ENCODE measurements at places on chromosomes 7 and 10.

DNA sequence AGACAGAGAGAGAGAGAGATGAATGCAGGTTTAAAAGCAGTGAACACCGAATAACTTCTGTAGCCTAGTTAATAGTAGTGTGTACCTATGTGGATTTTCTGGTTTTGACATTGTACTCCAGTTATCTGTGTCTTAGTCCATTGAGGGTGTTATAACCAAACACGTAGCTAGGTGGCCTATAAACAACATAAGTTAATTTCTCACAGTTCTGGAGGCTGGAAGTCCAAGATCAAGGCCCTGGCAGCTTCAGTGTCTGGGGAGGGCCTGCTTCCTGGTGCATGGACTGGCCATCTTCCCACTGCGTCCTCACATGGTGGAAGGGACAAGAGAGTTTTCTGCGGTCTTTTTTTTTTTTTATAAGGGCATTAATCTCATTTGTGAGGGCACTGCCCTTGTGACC lies 23.5 kb downstream of the AOC1 start:
- peak; percentile 29 for DNase-seq

DNA sequence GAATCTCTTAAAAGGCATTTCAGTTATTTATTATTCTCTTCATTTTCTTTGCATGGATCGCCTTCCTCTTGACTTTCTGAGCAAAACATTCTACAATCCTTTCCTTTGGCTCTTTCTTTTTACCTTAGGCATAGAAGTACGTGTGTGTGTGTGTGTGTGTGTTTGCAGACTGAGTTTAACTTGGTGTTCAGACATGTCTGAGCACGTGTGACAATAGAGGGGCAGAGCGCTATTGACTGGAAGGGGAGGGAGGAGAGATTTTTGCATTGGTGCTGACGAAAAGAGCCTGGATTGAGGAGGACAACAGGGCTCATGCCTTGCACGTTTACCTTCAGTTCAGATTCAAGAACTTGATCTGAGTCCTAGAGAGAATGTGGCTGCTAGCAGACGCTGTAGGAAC lies 129.8 kb downstream of the SEC23IP start:
- no peak for DNase-seq

DNA sequence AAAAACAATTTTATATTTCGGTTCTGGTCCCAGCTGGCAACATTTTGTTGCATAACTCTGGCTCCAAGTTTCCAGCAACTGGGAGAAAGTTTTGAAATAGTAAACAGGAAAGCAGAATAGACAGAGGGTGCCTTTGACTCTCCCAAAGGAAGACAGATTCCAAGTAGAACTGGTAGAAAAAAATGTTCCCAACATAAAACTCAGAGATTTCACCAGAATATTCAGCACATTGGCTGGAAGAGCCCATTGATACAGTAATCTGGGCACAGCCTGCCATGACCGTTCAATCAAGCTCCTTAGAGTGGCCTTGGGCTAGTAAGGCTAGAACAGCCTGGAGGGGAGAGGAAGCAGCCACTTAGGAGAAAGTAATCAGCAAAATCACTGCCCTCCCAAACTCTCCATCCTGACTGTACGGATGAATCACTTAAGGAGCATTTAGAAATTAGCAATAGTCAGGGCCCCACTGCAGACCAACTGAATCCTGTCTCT lies 120.4 kb downstream of the CUBN start:
- DNase-seq = no peak

- peak; percentile 72 for DNase-seq
Measured at GRCh38 chr10:124641282-124642087, 102.7 kb downstream of the FAM53B start.

- no peak for DNase-seq
Measured at GRCh38 chr7:106561666-106562411, 99.1 kb downstream of the CCDC71L start.

DNA sequence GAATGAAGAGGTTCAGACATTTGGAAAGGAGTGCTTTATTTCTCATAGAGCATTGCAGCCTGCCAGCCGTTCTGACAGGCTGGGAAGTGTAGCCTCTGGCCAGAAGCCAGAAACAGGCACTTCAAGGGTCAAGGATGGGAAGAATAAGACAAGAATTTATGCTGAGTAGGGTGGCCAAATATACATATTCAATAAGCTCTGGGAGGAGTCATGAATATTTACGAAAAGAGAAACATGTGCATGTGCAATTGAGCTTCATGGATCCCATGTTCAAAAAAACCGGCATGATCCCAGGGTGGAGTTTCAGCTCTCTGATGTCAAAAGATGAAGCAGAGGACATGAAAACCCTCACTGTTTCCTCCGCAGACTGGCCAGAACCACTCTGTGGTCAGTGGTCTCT lies 32.9 kb downstream of the TLX1 start:
- DNase-seq = no peak

GRCh38 chr10:15455456-15455855 lies 84.4 kb upstream of the FAM171A1 start:
- DNase-seq = no peak

- DNase-seq = no peak
Measured at GRCh38 chr7:106965108-106965507, 79.4 kb upstream of the PRKAR2B start.

- DNase-seq = no peak
Measured at GRCh38 chr10:76428551-76429367, 997.3 kb downstream of the LRMDA start.

- peak; percentile 6 for DNase-seq
Measured at GRCh38 chr10:13648425-13648824, 61.7 kb downstream of the PRPF18 start.

DNA sequence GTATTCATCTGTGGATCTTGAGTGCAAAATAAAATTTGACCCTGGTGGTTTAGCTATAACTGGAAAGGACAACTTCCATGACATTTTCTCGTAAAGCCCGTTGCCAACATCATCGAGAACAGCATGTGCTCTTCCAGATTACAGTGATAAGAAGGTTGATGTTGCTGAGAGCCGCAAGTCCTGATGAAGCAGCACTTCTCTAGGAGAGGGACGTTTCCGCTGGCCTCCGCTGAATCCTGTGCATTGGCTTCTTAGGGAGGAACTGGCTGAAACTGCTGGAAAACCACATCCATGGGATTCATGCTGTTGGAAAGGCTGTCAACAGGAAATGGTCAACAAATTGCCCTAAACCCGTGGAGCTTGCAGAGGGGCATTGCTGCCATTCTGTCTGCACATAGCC lies 21.4 kb upstream of the ABCB5 start:
- DNase-seq = no peak

DNA sequence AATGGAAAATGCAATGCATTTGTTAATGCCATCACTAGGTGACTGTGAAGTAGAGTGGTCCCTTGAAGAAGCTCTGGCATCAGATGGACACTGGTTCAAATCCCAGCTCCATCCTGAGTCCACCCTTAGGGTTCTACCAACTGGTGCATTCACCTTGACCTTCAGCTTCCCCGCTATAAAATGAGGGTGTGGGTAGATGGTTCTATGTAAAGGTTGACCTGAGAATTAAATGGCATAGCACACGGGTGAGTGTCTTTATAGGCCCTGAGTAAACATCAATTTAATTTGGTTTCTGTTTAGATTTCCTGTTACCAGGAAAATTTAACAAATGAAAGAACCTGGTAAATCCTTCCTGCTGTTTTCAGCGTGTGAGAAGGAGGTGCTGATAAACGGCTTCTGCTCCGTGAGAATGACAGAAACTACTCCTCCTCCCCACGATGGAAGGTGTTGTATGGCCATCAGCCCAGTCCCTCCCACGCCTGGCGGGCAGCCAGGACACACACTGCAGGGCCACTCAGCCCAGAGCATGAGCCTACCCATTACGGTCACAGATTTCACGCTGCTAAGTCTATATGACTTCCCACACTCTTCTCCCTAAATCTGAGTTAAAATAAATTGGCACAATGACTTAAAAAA lies 210.1 kb downstream of the TNS3 start:
- DNase-seq = no peak

DNA sequence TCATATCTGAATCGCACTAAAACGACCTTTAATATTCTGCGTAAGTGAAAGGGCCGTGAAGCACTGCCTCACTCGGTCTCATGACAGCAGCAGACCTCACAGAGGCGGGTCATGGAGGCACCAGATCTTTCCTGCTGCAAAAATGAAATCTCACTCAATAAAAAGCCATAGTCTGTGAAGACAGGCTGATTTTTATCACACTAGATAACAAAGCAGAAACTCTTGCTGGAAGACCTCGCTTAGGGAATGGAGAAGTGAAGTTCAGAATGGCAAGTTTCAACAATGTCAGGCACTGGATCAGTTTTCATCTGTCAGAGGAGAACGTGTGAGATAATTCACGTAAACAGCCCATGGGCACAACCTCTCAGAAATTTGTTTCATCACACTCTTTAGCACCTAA lies 8.0 kb downstream of the SEPHS1 start:
- DNase-seq = no peak

GRCh38 chr7:51732951-51733350 lies 416.3 kb upstream of the COBL start:
- DNase-seq = no peak
